ENCODE measurements at places on chromosomes 1 and 21.

DNA sequence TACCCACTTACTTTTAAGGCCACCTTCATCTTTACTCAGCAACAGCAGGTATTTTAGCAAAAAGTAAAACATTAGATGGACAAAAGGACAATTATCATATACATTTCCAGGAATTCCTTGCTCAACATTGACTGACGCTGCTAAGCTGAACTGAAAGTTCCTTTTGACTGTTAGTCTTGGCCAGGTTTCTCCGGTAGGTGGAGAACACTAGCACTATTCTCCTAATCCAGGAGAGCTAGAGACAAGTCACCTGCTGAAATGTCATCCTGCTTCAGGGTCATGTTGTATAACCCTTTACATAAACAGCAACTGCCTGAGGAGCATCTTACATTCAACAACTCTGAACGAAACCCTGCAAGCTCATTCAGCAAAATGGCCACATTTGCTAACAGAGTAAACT is 109.0 kb upstream of the ESRRG start:
- DNase-seq, result no peak

GRCh38 chr1:67889953-67890567 is 56.8 kb upstream of the GNG12 start:
- DNase-seq, result no peak

DNA sequence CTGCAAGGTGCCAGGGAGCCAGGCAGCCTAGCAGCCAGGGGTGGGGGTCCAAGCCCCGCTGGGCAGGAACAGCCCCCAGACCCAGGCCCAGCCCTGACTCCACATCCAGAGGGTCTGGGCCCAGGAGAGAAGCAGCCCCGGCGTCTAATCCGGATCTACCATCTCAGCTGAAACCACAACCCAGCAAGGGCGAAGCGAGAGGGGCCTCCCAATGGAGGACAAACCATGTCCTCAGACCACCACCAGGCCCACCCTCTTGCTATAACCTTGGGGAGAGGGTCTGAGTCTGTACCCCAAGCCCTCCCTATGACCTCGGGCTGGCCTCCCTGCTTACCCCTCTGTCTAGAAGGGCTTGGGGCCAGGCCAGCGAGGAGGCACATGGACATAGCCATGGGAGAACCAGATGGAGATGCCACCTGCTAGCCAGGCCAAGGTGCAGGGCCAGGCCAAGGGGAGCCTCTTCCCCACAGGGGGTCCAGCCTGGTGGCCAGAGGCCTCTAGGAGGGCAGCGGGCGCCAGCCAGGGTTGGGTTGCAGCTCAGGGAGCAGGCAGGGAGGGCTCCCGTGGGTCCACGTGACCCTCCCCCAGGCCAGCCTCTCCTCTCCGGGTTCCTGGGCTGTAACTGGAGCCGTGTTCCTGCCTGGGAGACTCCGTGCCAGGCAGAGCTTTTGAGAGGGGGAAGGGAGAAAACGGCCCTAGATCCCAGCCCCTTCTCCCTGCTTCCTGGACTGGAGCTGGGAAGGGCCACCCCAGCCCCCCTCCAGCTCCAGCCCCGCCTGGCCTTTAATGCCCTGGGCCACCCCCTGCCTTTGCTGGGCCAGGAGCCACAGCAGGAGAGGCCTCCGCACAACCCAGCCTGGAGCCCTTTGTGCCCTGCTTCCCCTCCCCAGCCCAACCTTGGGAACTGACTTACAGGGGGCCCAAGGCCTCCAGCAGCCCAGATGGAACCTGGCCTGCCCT is 2.5 kb downstream of the WNT9A start:
- peak; percentile 41 for DNase-seq

GRCh38 chr1:246329900-246330299 is 177.2 kb downstream of the SMYD3 start:
- DNase-seq, result no peak

DNA sequence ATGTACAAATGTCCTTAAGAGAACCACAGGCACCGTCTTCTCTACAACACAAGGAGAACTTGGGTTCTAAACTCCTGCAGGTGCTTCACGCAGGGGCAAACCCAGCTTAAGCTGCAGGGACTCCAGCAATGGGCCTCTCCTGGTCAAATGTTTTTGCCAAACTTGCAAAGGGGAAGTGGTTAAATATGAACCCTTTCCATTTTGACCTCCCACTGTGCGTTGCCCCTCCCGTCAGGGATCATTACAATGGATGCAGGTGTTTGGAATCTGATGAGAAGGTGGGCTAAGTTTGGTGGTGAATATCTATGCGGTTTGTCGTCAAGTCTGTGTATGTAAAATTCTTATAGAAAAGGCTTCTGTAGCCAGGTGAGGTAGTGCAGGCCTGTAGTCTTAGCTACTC is 29.1 kb upstream of the SLC25A33 start:
- no peak for DNase-seq

GRCh38 chr1:172863031-172863430 is 187.7 kb downstream of the TNFSF18 start:
- DNase-seq, result no peak

- no peak for DNase-seq
These were observed 32.1 kb downstream of the JAK1 start for GRCh38 chr1:64934115-64934877.

DNA sequence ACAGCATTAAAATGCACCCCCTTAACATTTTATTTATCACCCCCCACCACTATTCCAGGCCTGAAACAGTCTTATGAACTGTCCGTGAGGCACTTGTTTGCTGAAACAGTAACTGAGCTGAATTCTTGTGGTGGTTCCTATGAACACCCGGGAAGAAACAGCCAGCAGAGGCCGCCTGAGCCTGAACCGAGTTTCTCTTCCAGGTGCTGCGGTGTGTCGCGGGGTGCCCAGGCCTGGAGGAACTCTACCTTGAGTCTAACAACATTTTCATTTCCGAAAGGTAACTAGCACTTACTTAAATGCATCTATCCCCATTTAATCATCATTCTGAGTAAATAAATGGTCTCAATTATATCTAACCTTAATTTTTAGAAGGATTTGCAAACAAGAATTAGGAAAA is 66.8 kb downstream of the TBCE start:
- peak; percentile 24 for DNase-seq

- no peak for DNase-seq
These were observed 584.1 kb downstream of the AJAP1 start for GRCh38 chr1:5238351-5239130.

- no peak for DNase-seq
These were observed 207.2 kb downstream of the ATG4C start for GRCh38 chr1:62991152-62991551.

DNA sequence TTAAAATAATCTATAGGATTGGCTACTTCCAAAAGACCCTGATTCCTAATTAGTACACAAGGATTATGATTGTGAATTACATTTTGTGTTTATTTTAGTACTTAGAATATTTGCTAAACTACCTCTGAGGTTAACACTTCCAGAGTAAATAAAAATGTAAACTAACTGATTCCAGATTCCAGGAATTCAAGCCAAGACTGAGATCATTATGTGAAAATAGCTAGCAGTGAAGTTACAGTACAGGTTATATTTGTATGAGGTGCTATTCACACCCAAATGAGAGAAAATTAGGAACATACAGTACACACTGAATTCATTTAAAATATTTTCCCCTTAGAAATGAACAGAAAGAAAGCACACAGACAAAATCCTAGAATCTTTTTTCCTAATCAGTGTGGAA is 28.8 kb downstream of the TTLL7 start:
- DNase-seq, result no peak

GRCh38 chr1:116104667-116105066 is 6.5 kb upstream of the MAB21L3 start:
- no peak for DNase-seq

- DNase-seq, result no peak
These were observed 74.7 kb upstream of the RGL1 start for GRCh38 chr1:183730107-183730724.

GRCh38 chr1:92503043-92503925 is 16.6 kb upstream of the GFI1 start:
- no peak for DNase-seq

- no peak for DNase-seq
These were observed 146.1 kb upstream of the CSF3R start for GRCh38 chr1:36628804-36629203.

GRCh38 chr1:53271446-53272090 is 33.2 kb upstream of the MAGOH start:
- no peak for DNase-seq

DNA sequence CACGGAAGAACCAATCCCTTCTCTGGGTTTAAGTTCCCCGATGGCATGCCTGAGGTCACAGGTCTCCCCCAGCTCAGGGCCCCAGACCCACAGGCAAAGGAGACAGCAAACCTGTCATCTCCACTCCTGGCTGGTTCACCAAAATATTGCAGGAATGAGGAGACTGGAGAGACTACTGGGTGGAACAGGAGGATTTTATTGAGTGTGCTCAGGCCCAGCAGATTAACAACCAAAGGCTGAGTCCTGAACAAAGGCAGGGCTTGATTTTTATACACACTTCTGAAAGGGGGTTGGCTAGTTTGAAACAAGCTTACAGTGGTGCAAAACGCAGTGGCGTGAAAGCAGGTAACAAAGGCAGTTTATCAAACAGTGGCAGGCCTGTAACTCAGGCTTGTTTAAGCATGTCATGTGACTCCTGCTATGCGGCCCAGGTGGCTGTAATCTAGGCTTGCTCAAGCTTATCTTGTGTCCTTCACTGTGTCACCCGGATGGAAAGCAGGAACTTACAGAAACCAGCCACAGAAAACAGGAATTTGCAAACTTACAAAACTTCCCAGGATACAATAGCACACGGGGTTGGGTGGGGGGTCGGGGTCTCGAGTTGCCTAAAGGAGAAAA is 27.4 kb upstream of the KCNJ15 start:
- DNase-seq, result no peak

GRCh38 chr1:2046953-2047748 is 3.1 kb upstream of the PRKCZ start:
- DNase-seq, result peak; percentile 94

- DNase-seq, result no peak
These were observed 612.1 kb downstream of the MRPL39 start for GRCh38 chr21:24995216-24995615.

- DNase-seq, result no peak
These were observed 652.3 kb downstream of the PTPRC start for GRCh38 chr1:199291022-199291740.

GRCh38 chr1:117147856-117148588 is 26.5 kb upstream of the TRIM45 start:
- no peak for DNase-seq

DNA sequence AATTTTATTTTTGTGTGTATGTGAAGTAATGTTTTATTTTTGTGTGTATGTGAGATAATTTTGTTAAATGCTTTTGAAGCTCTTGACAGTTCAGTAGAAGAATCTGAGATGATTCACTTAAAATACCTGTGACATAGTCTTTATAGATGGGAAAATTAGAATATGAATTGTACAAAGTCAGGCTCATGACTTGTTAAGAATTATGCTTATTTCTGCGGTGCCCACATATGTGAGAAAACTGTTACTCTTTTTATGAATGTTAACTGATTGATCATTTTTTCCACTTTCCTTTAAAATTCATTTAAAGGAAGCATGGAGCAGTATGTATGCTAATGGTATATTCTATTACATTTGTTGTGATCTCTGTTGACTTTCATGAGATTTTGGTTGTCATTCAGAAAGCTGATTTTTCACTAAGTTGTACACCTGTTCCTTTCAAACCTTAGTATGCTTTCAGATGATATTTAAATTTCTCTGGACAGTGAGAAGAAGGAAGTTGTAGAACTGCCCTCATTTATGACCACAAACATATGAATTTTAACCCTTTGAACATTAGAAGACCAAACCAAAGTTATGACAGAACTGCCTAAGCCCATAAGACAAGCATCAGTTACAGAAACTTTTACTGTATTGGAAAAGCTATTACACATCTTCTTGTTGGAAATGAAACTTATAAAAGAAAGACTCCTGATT is 110.1 kb downstream of the POU2F1 start:
- DNase-seq, result no peak

DNA sequence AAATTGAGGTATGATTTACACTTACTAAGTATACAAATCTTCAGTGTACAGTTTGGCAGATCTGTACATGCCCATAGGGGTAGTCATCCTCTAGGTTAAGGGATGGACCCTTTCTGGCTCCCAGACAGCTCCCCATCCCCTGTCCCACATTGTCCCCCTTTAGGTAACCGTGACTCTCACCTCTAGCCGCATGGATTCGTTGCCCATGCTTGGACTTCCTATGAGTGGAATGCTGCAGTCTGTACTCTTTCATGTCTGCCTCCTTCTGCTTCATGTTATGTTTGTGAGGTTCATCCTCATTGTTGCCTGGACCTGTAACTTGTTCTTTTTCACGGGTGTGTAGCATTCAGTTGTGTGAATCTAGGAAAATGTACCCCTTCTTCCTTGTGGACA is 20.3 kb downstream of the SLC37A1 start:
- DNase-seq, result peak; percentile 21

GRCh38 chr1:67636146-67636545 is 48.9 kb upstream of the GADD45A start:
- no peak for DNase-seq

DNA sequence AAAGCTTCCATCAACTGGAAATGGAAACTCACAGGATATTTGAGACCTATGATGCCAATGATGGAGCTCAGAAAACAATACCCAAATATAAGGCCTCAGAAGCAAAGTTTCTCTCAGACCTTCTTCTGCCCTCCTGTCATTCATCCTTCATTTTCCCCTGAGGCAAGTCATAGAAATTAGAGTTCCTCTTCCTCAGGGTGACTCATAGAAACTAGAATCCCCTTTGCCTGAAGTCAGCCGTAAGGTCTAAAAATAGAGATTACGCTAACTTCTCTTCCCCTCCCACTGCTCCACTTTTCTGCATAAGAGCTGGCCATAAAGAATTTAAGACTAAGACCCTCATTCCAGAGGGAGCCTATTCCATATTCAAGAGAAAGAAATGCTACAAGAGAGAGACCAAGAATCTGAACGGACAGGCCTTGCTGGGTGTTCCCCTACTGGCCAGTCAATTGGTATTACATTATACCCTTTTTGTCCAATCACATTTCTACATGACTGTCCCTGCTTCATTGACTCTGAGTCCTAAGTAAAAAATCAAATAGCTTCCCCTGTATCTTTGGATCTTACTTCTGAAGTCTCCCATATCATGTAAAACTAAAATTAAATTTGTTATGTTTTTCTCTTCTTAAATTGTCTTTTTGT is 994.9 kb downstream of the ADGRL2 start:
- DNase-seq, result no peak

DNA sequence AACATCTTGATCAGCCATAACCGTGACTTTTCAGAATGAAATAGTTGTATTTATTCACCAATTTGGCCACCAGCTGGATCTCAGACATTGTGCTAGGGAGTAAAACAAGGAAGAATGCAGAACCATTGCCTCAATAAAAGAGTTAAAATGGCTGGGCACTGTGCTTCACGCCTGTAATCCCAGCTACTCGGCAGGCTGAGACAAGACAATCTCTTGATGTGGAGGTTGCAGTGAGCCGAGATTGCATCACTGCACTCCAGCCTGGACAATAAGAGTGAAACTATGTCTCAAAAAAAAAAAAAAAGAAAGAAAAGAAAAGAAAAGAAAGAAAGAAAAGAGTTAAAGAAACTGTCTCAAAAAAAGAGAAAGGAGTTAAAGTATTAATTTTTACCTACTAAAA is 199.5 kb downstream of the TPR start:
- DNase-seq, result no peak

GRCh38 chr1:197715806-197716205 is 59.5 kb downstream of the DENND1B start:
- DNase-seq, result no peak

All from left lobe of liver (tissue), 2 donors.